Natural killer cell (primary cell): ENCODE measurements at places on chromosomes 7 and 10. TPM values are rescaled to one million over a fixed set of nuclear protein-coding genes. Genes with fewer than 3 reads are reported as not detected.
A peak's percentile ranks its signal among the peaks of the same experiment; 100 is the strongest.

Gene NAPEPLD
- total RNA-seq = 5.3 TPM

Gene LRGUK
- total RNA-seq = 0.92 TPM

Gene SPDYE9
- not detected for total RNA-seq

Gene GRID2IP
- 0.39 TPM for total RNA-seq

DNA sequence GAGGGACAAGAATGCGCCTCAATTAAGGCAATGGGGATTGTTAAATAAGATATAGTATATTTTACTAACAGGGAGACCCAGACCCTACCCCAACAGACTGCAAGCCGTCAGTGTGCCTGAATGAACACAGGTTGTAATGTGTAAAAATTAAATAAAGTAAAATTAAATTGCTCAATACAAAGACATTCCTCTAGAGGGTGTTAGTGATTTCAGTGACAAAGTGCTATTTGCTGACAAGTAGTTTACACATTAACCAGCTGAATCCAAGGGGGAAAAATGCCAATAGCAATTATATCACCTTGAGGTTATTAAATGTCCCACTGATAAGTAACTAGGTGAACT, 110.5 kb downstream of the EBF3 start:
- no peak for DNase-seq

- peak; percentile 76 for DNase-seq
Measured at GRCh38 chr10:13440185-13441061, 88.4 kb downstream of the BEND7 start.

DNA sequence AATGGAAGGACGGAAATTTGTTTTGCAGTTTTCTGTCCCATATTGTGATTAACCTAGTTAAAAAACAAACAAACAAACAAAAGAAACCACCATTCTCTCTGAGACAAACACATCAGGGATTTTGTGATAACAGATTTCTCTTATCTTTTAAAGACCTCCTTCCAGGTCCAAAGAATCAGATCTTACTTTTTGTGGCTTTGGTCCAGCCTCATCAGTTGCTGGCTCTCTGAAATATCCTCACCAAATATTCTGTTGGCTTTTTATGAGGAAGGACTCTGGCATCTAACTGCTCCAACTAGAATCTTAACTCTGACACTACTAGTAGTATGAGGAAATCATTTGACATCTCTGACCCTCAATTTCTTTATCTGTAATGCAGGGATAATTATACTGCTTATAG, 4.8 kb downstream of the FAM204A start:
- no peak for DNase-seq

- DNase-seq = no peak
Measured at GRCh38 chr10:62426086-62426485, 51.9 kb downstream of the ZNF365 start.

DNA sequence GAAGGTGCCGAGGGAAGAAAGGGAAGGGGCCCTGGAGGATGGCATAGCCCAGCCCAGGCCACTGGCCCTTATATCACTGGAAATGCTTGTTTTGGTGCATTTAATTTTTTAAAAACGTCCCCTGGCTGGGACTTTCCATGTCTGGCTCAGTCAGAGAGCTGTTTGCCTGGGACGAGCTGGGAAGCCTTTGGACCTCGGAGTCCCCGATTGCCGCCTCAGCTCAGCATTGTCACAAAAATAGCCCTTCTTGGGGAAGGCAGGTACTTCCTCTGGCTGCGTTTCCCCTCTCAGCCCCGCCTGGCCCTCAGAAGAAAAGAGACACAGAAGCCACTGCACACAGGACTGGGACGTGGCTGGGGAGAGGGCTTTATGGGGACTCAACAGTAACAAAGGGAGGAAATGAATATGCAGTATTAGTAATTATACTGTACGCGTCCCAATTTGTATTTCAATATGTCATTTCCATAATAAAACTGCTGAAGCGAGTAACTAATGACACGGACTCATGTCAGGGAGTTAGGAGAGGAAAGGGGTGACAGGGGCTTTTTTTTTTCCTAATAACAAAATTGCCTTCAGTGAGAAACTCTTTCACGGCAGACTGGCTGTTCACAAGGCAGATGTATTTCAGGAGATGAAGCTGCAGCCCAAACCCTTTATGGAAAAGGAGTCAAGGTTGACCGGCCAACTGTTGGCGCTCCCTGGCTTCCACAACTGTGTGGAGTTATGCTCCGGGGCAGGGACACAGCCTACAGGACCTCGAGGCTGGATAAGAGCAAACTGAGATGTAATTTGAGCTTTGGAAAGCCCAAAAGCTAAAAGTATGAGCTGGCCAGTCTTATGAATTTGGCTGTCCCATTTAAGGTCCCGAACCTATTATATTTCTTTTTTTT, 31.0 kb upstream of the MXI1 start:
- DNase-seq = no peak

GRCh38 chr10:106757521-106757920, 407.0 kb downstream of the SORCS1 start:
- no peak for DNase-seq

- DNase-seq = no peak
Measured at GRCh38 chr10:91579329-91579985, 53.4 kb downstream of the PPP1R3C start.
